ENCODE measurements at places on chromosomes 5 and 9.

DNA sequence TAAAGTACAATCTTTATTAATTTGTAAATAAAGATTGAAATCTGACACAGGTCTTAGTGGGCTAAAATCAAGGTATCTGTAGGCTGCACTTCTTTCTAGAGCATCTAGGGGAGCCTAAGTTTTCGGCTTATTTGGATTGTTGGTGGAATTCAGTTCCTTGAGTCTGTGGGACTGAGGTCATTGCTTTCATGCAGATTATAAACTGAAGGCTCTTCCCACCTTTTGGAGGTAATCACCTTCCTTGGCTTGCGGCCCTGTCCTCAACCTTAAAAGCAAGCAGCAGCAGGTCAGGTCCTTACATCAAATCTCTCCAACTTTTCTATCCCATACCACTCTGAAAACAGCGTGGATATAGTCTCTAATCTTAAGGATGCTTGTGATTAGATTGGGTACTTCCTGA is 25.9 kb downstream of the MAT2B start:
- H3K36me3 ChIP-seq: no peaks in the 10 kb centered on the region
- H3K4me1 ChIP-seq: peaks cover 7% of the 10 kb centered on the region
- DNase-seq: no peak
- H3K27me3 ChIP-seq: no peaks in the 10 kb centered on the region
- no peak overlapping the region for H3K27ac ChIP-seq

- H3K36me3 ChIP-seq: no peaks in the 10 kb centered on the region
- no peaks in the 10 kb centered on the region for H3K27me3 ChIP-seq
- no peak overlapping the region for H3K27ac ChIP-seq
- no peaks in the 10 kb centered on the region for H3K4me1 ChIP-seq
- no peak overlapping the region for H3K4me3 ChIP-seq
Measured at GRCh38 chr5:106205916-106206571, 1464.7 kb downstream of the EFNA5 start.

GRCh38 chr5:66232706-66233445 is 88.8 kb downstream of the SREK1 start:
- H3K36me3 ChIP-seq: no peaks in the 10 kb centered on the region
- H3K4me1 ChIP-seq: no peaks in the 10 kb centered on the region
- peaks cover 6% of the 10 kb centered on the region for H3K27me3 ChIP-seq
- no peak overlapping the region for H3K27ac ChIP-seq
- H3K4me3 ChIP-seq: no peak overlapping the region

DNA sequence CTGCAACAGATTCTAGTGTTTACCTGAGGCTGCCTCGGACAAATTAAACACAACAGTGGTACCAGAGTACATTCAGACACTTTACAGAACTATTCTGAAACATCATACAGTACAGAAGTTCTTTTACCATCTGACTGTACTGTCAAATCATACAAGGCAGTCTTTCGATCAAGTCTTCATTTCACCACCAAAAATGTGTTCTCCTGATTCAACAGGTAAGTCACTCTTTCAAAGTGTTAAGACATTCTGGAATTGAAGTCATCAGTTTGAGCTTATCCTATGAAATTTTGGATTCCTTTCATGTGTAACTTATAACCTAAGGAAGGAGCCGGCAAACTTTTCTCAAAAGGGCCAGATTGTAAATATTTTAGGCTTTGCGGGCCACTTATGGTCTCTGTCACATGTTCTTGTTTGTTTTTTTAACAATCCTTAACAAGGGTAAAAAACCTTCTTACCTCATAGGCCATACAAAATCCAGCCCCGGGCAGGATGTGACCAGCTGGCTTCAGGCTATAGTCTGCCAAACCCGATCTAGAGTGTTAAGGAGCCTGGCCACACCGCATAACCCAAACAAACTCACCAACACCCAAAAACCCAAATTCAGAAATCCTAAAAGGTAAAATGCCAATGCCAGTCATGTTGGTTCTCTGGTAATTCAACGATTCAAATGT is 151.6 kb downstream of the DENND1A start:
- H3K27me3 ChIP-seq: no peaks in the 10 kb centered on the region
- H3K36me3 ChIP-seq: peaks cover 2% of the 10 kb centered on the region
- no peak overlapping the region for H3K27ac ChIP-seq
- no peak for DNase-seq
- H3K4me3 ChIP-seq: no peak overlapping the region

GRCh38 chr5:172450861-172451695 is 3.2 kb downstream of the SH3PXD2B start:
- H3K27me3 ChIP-seq: peaks cover 24% of the 10 kb centered on the region
- DNase-seq: peak; percentile 66
- H3K4me3 ChIP-seq: no peak overlapping the region
- H3K36me3 ChIP-seq: no peaks in the 10 kb centered on the region

- H3K4me1 ChIP-seq: no peaks in the 10 kb centered on the region
- H3K27ac ChIP-seq: no peak overlapping the region
- no peaks in the 10 kb centered on the region for H3K36me3 ChIP-seq
- DNase-seq: no peak
- no peaks in the 10 kb centered on the region for H3K27me3 ChIP-seq
Measured at GRCh38 chr5:108942701-108943100, 195.0 kb downstream of the FER start.

DNA sequence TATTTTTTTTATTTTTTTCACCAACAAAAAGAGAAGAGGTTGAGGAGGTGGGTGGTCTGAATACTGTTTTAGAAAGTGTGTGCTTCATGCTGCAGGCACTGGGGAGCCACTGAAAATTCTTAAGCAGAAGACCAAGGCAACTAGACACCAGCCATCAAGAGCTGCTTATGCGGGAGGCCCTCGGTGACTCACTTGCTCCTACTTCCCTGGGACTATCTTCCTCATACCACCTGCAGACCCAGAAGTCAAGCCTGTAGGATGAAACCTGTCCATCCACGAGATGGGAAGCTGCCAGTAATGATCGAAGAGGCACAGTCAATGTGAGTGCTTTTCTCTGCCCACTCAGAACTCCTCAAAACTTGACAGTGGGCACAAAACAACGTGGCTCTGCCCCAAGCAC is 125.8 kb upstream of the SLC44A1 start:
- H3K36me3 ChIP-seq: no peaks in the 10 kb centered on the region
- H3K4me1 ChIP-seq: peaks cover 34% of the 10 kb centered on the region
- DNase-seq: no peak
- H3K27ac ChIP-seq: no peak overlapping the region

- no peak overlapping the region for H3K4me3 ChIP-seq
- H3K4me1 ChIP-seq: no peaks in the 10 kb centered on the region
- no peaks in the 10 kb centered on the region for H3K27me3 ChIP-seq
- no peak overlapping the region for H3K27ac ChIP-seq
- H3K36me3 ChIP-seq: no peaks in the 10 kb centered on the region
Measured at GRCh38 chr5:14900693-14901461, 29.3 kb upstream of the ANKH start.

- H3K27ac ChIP-seq: no peak overlapping the region
- H3K4me3 ChIP-seq: no peak overlapping the region
- H3K4me1 ChIP-seq: no peaks in the 10 kb centered on the region
- no peaks in the 10 kb centered on the region for H3K36me3 ChIP-seq
- no peaks in the 10 kb centered on the region for H3K27me3 ChIP-seq
Measured at GRCh38 chr9:133948131-133948530, 44.0 kb downstream of the VAV2 start.

DNA sequence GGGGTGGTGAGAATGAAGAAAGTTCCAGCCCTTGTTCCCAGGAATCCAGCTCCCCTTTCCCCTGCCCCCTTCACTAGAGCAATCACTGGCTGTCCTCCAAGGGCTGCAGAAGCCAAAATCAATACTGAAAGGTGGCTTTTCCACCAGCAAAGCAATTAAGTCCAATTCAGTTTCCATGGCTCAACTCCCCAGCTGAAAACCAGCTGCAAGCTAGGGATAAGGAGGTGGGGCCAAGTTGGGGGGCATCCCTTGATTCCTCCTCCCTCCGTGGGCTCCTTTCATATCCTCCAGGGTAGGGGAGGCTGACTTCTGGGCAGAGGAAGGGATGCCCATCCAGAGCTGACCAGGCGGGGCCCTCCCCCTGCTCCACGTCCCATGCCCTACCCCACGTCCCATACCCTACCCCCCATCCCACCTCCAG is 22.7 kb downstream of the CAMK2A start:
- no peak overlapping the region for H3K27ac ChIP-seq
- H3K4me3 ChIP-seq: no peak overlapping the region

- peaks cover 3% of the 10 kb centered on the region for H3K27me3 ChIP-seq
- H3K4me1 ChIP-seq: no peaks in the 10 kb centered on the region
- no peak overlapping the region for H3K4me3 ChIP-seq
- no peaks in the 10 kb centered on the region for H3K36me3 ChIP-seq
- DNase-seq: no peak
Measured at GRCh38 chr5:146306838-146307237, 31.8 kb upstream of the POU4F3 start.

DNA sequence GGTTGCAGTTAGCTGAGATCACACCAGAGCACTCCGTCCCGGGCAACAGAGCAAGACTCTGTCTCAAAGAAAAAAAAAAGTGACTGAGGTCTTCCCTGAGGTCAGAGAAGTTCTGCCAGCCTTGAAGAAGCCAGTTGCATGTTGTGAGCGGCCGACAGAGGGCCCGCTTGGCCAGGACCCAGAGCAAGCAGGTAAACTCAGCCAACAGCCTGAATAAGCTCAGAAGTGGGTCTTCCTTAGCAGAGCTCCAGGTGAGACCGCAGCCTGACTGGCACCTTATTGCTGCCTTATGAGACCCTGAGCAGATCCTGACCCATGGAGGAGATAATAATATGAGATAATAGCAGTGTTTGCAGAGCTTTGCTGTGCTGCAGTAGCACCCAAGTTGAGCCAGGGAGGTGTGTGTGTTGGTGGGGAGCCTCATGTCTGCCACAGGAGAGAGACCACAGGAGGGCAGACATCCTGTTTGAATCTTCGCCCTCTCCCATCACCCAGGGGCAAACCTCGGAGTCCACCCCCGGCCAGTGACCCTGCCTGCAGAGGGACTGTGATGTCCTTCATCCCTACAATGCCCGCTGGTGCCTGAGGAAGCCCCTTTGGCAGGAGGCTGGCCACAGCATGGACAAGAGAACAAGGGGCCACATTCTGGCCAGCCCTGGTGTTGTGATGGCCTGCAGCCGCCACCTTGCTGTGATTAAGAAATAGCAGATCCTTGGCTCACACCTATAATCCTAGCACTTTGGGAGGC is 10.8 kb upstream of the BARX1 start:
- DNase-seq: no peak
- H3K36me3 ChIP-seq: no peaks in the 10 kb centered on the region
- H3K27ac ChIP-seq: no peak overlapping the region
- H3K4me1 ChIP-seq: peaks cover 15% of the 10 kb centered on the region

DNA sequence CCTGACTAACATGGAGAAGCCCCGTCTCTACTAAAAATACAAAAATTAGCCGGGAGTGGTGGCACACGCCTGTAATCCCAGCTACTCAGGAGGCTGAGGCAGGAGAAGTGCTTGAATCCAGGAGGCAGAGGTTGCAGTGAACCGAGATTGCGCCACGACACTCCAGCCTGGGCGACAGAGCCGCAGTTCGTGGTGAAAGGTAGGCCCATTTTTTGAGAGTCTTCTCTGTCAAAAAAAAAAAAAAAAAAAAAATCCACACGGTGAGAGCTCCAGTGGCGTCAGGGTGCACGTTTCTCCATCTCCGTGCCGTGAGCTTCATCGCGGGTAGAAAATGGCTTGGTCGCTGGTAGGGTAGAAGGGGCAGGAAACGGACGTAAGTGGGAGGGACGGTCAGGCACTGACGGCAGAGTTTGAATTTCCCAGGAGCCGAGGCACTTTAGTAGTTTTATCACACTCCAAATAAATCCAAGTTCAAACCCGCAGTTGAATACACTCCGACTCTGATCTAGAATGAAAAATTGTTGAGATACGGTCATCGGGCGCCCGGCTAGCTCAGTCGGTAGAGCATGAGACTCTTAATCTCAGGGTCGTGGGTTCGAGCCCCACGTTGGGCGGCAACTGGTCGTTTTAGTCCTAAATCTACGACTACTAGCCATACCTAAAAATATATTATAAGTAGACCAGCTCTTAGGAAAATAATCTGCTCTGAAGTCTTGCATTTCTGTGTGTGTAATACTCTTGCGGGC is 2.4 kb upstream of the TRIM7 start:
- H3K4me1 ChIP-seq: peaks cover 32% of the 10 kb centered on the region
- H3K4me3 ChIP-seq: peak overlapping the region; percentile 92
- peak overlapping the region; percentile 94 for H3K27ac ChIP-seq
- DNase-seq: peak; percentile 92
- peaks cover 10% of the 10 kb centered on the region for H3K36me3 ChIP-seq
- peaks cover 19% of the 10 kb centered on the region for H3K27me3 ChIP-seq

DNA sequence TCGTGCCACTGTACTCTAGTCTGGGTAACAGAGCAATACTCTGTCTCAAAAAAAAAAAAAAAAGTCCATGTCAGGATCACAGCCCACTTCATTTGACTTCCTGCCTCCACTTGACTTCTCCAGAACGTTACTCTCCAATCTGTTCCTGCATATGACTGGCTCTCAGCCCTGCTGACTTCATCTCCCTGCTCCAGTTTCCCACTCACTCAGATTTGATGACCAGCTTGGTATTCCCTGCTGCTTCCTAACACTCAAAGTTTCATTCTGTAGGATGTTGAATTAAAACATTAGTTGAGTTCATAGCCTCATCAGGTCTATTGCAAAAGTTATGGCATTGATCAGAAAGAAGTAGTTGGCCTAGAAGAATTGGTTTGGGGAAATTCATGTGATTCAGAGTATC is 52.3 kb downstream of the UGCG start:
- H3K4me1 ChIP-seq: peaks cover 12% of the 10 kb centered on the region
- no peak overlapping the region for H3K27ac ChIP-seq
- H3K4me3 ChIP-seq: no peak overlapping the region
- H3K36me3 ChIP-seq: no peaks in the 10 kb centered on the region

DNA sequence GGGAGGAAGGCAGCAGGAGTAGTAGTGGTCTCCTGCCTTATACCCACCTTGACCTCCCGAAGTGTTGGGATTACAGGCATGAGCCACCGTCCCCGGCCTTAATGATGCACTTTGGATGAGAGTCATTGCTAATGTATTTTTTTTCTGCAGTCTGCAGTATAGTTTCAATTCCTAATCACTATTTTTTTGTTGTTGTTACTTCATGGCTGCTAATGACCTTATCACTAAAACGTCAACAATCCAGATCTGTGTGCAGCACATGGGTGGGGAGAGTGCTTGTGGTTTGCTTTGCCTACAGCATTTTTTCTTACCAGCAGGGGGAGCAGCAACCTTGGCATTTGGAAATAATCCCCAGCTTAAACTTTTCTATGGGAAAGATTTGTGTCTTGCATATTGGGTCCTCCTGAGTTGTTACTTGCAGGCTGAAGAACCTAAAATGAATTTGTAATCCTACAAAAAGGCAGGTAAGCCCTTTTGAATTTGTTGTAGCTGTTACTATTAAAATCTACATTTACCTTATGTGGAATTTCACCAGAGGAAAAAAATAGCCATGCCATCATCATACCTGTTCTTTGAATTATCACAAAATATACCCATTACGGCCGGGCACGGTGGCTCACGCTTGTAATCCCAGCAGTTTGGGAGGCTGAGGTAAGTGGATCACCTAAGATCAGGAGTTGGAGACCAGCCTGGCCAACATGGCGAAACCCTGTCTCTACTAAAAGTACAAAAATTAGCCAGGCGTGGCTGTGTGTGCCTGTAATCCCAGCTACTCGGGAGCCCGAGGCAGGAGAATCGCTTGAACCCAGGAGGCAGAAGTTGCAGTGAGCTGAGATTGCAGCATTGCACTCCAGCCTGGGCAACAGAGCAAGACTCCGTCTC is 6.3 kb upstream of the MED7 start:
- no peaks in the 10 kb centered on the region for H3K27me3 ChIP-seq
- no peaks in the 10 kb centered on the region for H3K36me3 ChIP-seq
- no peak overlapping the region for H3K4me3 ChIP-seq
- H3K4me1 ChIP-seq: peaks cover 53% of the 10 kb centered on the region
- DNase-seq: peak; percentile 93

All from activated naive CD4-positive, alpha-beta T cell treated with anti-CD3 and anti-CD28 coated beads for 36 hours (primary cell).